Activated naive CD4-positive, alpha-beta T cell treated with anti-CD3 and anti-CD28 coated beads, Interleukin-2, amount 50 U/mL, for 16 hours (primary cell): ENCODE measurements at places on chromosomes 11 and 22.

DNA sequence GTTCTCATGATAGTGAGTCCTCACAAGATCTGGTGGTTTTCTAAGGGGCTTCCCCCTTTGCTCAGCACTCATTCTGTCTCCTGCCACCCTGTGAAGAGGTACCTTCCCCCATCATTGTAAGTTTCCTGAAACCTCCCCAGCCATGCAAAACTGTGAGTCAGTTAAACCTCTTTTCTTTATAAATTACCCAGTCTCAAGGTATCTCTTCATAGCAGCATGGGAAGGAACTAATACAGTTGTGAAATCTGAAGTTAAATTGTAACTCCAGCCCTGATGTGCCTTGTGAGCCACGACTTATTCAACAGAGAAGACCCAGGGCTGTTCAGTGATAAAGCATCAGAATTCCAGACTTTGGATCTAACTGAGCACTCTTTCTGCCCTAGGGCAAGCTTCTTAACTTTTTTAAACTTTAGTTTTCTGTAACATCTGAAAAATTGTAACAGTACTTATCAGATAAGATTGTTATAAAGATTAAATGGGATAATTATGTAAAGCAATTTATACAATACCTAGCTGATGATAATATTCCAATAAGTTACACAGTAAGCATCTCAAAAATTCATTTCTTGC lies 220.0 kb downstream of the TRPC6 start:
- DNase-seq, result no peak

DNA sequence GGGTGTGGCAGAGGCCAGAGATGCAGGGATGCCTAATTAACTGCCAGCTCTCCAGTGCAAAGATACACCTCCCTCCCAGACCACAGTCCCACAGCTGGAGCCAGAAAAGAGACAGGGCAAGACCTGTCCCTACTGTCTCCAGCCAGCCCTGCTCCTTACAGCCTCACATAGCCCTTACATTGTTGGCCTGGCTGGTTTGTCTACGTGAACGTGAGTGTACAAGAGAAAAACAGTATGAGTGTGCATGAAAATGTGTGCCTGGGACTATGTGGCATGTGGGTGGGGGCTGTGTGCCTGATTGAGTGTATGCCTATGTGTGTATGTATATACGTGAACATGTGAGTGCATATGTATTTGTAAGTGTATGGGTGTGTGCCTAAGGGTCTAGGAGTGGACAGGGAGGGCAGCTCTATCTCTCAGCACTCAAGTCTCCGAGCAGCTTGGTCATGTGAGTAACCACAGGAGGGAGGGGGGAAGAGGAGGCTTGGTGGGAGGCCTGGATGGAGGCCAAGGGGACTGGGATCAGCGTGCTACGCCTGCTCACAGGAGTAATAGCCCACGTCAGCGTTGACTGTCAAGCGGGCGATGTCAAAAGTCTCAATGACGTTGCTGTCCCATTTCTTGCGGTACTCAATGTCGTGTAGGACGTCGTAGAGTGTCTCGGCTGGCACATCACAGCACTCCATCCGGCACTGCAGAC lies 6.6 kb upstream of the ARAP1 start:
- DNase-seq, result no peak

GRCh38 chr11:74001822-74002286 lies 7.0 kb downstream of the UCP3 start:
- DNase-seq, result no peak

DNA sequence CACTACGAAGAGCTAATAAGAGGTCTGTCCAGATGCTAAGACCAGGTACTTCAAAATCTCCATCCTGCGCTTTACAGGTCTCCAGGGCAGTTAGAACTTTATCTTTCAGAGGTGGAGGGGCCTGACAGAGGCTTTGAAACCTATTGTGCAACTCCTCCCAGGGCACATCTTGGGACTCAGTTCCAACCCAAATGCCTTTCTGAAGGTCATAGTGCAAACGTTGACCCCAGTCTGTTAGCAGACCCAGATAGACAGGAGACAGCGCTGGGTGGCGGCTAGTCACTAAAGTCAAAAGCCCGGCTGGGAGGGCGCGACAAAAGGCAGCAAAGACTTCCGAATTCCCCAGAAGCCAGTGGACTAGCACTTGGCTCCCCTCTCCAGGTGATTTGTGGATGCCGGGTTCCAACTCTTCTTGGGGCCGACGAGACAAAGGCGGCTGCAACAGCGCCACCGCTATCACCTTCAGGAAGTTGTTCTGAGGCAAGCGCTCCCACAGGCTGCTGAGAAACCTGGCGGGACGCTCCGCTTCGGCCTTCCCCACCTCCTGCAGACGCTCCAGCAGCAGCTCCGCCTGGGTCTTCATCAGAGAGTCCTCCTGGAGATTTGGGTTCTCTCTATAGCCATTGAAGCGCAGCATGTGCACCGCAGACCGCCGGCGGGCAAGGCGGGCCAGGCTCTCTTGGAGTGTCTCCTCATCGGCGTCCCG lies 728 bp downstream of the FANCF start:
- DNase-seq, result peak; percentile 70

DNA sequence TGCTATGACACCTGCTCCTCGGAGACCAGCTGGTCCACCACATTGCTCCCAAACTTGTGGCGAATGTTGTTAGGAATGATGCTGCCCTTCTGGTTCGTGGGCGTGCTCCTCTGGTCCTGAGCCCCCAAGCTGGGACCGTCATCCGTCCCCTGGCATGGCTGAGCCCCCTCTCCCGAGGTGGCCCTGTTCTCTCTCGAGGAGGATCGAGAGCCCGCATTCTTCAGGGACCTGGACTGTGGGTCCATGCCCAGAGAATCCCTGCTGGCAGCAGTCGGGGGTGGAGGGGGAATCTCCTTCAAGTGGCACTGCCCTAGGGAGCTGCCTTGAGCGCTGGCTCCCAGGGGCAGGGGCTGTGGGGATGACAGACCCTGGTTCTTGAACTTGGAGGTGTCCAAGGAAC lies 17.4 kb downstream of the TST start:
- DNase-seq, result no peak

- DNase-seq, result no peak
Observed at GRCh38 chr11:74650498-74650897, 58.1 kb downstream of the POLD3 start.

GRCh38 chr11:128282053-128282452 lies 305.3 kb downstream of the ETS1 start:
- DNase-seq, result no peak

- DNase-seq, result no peak
Observed at GRCh38 chr22:49258107-49259010, 569.3 kb downstream of the BRD1 start.

- DNase-seq, result no peak
Observed at GRCh38 chr11:57307666-57308270, 17.0 kb downstream of the TNKS1BP1 start.

DNA sequence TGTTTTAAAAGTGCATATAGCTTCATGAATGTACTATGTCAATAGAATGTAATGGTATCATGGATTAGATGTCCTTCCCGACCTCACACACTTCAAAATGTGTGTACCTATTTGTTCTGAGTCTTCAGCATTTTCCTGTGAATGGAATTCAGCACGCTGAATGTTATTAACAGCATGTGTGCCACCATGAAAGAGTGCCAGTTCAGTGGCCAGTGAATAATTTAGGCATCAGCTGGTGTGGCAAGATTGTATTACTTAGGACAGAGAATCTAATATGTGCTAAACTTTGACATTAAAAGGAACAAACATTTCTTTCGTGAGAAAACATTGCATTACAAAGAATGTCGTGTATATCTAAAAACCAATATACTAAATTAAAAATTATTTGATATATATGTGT lies 46.4 kb downstream of the HIPK3 start:
- no peak for DNase-seq

DNA sequence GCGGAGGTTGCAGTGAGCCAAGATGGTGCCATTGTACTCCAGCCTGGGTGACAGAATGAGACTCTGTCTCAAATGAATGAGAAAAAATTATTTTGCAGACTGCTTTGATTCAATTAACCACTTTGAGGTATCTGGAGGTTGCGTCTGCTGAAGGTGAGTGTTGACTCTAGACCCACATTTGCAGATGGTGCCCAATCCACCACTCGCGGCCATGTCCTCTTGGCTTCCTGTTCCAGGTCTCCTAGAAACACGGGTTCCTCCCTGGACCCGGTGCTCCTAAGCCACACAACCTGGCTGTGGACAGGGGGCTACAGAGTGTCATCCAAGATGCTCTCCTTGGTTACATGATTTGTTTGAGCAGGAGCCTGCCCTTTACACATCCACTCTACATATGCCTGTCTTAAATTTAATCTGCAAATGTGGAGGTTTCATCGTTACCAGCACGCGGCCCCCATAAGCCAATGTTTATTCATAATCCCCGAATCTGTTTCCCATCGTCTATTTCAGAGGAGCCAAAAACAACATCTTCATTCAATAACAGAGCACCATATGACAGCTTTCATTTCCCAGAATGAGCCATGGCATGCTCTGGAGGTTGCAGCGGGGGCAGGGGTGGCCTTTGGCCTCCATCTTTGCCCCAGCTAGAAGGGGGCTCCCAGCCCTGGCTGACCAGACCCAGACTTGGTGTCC lies 377.2 kb downstream of the CTTN start:
- no peak for DNase-seq

GRCh38 chr11:35393098-35393497 lies 26.3 kb downstream of the SLC1A2 start:
- DNase-seq, result no peak

DNA sequence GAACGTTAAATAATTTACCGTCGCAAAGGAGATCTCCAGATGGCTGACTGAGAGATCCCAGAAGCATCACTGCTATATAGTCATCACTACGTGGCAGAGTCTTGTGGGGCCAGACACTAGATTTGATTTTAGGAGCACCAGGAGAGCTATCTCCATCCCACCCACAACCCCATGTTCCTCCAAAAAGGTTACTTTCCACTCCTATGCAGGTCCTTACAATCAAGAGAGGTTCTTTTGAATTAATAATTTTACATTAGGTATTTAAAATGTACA lies 19.4 kb downstream of the GUCY1A2 start:
- no peak for DNase-seq

GRCh38 chr22:50072714-50073538 lies 12.3 kb downstream of the MLC1 start:
- DNase-seq, result no peak

- DNase-seq, result no peak
Observed at GRCh38 chr11:119709638-119710346, 19.2 kb downstream of the NECTIN1 start.

DNA sequence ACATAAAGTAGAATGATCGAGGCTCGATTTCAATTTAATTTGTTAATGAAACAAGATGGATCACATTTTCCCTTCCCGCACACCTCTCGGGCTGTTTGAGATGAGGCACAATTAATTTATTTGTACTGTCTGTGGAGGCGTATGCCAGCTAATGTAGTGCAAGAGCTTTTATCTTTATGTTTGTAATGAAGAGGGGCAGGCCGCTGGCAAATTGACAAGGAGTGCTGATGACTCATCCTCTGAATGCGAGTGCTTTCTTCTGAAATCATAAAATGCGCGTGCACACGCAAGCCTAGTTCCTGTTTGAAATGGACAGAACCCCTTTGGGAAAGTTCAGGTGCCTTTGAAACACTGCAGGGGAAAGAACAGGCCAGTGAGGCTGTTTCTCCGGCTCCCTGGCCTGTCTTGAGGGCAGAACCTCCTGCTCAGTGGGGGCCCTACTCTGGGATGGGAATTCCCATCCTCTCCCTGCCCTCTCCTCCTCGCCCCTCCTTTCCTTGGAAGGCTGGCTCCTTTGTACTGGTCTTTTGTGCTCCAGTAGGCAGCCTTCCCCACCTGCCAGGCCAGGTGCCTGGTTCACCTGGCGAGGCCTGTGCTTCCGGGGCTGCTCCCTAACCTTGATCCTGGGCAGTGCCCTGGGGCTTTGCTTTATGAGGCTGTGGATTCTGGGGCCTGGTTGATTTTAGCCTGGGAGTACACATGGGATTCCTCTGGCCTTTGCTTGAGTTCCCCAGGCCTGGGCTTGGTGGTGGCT lies 50.3 kb downstream of the TEAD1 start:
- no peak for DNase-seq

- no peak for DNase-seq
Observed at GRCh38 chr11:78714539-78714938, 139.9 kb upstream of the NARS2 start.

DNA sequence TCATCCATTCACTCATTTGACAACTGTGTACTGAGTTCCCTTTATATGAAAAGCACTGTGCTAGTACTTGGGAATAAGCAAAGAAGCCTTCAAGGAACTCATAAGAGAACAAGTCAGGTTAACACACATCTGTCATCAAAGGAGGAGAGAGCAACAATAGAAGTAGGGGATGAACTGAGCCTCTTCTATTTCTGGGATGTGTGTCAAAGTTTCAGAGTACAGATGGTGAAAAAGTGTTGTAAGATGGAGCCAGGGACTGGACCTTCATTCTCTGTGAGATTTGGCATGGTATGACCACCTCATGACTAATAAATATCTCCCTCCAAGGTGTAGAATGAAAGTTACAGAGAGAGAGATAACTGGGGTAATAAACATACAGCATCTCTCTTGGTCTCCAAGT lies 349.8 kb upstream of the PLET1 start:
- DNase-seq, result no peak

GRCh38 chr22:44697423-44698141 lies 4.4 kb upstream of the PRR5 start:
- peak; percentile 86 for DNase-seq

DNA sequence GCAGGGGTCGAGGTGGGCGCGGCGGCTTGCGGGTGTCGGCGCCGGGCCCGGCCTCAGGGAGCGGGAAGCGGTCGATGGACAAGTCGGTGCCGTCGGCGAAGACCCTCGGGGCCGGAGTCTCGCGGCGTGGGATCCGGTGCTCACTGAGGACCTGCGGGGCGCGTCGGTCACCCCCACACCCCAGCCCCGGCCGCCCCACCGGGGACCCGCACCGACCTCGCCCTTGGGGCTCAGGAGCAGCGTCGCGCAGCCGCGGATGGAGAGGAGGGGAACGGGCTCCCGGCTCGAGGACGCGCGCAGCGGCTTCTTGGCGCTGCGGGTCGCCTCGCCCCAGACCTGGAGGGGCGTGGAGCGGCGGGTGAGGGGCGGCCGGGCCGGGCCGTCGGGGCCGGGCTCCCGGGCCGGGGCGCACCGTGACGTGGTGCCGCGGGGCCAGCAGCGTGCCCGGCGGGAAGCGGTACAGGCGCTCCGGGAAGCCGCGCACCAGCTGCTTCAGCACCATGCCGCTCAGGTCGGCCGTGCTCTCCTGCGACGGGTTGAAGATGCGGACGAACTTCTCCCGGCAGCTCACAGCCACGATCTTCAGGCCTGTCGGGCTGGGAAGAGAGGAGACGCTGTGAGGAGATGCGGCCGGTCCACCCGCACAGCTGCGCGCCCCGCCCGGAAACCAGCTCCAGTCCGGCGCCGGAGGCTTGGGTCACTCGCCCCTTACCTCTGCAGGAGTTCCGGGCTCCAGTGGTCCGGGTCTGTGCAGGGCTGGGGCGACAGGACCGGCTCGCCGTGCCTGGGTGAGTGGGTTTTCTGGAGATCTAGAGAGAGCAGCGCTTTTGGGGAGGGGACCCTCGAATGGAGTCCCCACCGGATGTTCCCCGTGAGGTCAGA lies 4.5 kb downstream of the LMNTD2 start:
- DNase-seq, result no peak

DNA sequence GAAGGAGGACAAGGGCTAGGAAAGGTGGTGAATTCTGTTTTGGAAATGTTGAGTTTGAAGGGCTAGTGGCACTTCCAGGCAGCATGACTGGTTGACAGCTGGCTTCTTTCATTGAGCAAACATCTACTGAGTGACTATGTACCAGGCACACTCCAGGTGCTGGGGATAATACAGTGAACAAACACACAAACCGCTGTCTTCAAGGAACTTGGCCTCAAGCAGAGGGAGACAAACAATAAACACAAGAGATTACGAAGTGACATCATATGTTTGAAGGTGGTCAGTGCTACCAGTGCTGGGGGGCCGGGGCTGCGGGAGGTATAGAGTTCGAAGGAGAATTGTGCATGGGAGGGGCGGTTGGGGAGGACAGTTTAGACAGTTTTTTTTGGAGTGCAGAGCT lies 197.0 kb upstream of the SORL1-AS1 start:
- no peak for DNase-seq

GRCh38 chr11:73521621-73522020 lies 76.3 kb downstream of the FAM168A start:
- no peak for DNase-seq
